ENCODE measurements at places on chromosomes 16 and 17.

DNA sequence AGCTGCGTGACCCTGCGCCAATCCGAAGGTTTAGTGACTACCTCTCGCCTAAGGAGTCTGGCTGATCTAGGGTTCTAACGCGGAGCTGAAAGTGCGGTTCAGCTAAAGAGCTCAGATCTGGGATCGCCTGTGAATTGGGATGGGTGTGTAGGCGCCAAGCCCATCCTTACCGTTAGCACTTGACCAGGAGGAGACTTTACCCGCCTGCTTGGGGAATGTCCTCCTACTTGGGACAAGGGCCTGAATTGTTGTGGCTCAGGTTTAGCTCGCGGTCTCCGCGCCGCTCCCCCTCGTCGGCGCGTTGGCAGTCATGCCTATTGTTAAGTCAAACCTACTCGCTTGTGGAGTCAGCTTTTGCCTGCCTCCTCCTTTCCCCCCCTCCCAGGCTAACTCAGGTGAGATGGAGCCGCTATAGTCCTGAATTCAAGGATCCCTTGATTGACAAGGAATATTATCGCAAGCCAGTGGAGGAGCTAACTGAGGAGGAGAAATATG lies 480 bp downstream of the MRPS7 start:
- no peak for DNase-seq

GRCh38 chr17:41318231-41318630 lies 2.7 kb upstream of the KRTAP17-1 start:
- DNase-seq: no peak

GRCh38 chr17:42180411-42180921 lies 476 bp downstream of the KCNH4 start:
- no peak for DNase-seq

GRCh38 chr16:728131-728889 lies 1.4 kb downstream of the HAGHL start:
- DNase-seq: peak; percentile 63

DNA sequence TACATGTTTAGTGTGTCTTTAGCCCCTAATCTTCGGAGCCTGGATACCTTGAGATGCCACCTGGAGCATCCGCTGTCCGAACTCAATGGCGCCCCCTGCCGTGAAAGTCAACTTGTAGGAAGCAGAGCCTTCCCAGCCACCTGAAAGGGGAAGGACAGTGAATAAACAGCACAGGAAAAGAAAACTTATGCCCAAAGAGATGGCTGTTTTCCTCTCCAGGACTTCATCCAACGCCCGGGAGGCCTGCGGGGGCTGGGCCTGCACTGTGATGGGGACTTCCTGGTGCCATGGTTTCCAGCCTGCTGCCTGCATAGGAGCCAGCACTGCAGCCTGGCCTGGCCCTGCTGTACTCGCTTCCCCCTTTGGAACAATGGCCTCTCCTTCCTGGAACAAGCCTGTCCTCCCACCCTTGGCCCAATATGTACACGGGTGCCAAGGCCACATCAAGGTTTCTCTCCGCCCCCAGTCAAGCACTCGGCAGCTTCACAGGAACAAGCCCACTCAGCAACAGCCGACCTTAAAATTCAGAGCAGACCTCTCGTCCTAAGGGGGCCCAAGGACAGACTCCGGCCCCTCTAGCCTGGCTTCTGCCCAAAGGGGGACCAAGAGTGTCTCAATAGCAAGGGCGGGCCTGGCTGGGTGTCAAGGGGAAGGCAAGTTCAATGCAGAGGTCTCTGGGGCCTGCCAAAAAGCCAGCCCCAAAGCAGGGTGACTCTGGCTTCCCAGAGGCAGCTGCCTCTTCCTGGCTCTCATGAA lies 4.5 kb upstream of the UNC13D start:
- DNase-seq: no peak

DNA sequence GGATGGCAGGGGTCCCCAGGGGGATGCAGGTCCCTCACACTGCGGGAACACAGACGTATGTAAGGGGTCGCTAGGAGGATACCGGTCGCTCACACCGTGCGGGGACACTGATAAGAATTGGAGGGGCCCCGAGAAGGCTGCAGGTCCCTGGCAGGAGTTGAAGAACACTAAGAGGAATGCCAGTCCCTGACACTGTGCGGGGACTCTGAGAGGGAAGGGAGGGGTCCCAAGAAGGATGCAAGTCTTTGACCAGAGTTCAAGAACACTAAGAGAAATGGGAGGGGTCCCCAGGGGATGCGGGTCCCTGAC lies 510 bp downstream of the ERCC4 start:
- DNase-seq: no peak

GRCh38 chr16:11015076-11015475 lies 70.7 kb downstream of the CLEC16A start:
- no peak for DNase-seq

GRCh38 chr17:21689604-21690003 lies 2.7 kb upstream of the KCNJ18 start:
- DNase-seq: peak; percentile 63

DNA sequence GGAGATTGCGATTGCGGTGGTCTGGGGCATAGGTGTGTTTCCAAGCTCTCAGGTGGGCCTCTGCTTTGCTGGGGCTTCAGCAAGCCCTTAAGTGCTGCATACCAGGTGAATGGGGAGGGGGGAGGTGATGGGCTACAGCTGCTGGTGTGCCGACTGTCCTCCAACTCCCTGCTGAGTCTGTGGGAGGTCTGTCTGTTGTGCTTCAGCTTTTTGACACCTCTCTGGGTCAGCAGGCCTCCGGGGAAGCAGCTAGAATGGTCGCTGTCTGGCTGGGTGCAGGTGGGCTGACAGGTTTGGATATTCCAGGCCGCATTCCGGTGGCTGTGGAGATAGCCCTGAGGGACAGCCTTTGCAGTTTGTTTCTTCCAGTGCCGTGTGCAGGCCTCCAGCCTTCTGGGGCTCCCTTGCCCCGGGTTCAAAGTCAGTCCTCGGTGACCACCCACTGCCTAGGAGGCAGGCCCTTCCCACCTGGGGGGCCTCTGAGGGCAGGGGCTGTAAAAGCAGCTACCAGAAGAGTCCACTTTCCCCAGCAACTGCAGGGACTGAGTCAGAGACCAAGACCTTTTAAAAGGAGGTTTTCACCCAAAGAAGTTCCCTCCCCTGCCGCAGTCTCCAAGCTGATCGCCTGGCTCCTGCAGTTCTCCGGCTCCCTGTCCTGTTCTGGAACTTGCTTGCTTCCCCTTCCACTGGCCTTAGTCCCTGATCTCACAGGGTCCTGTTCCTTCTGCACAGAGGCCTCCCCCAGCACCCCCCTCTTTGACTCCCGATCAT lies 2.0 kb upstream of the TTYH2 start:
- DNase-seq: no peak

GRCh38 chr16:81491541-81492188 lies 47.1 kb downstream of the CMIP start:
- DNase-seq: no peak

DNA sequence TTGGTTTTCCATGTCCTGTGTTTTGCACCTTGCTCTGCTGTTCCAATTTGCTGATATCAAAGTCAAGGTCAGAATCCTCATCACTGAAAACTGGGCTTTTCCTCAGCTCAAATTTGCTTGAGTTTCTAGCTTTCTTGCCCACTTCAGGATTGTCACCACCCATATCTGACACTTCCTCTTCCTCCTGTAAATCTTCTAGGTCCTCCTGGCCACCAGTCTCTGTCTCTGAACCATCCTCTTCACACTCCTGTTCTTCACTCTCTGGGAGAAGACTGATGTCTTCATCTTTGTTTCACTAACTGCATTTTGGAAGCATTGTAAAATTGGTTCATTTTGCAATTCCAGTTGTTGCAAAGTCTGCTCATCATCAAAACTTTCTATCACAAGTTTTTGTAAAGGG lies 63.4 kb upstream of the RBL2 start:
- DNase-seq: no peak

DNA sequence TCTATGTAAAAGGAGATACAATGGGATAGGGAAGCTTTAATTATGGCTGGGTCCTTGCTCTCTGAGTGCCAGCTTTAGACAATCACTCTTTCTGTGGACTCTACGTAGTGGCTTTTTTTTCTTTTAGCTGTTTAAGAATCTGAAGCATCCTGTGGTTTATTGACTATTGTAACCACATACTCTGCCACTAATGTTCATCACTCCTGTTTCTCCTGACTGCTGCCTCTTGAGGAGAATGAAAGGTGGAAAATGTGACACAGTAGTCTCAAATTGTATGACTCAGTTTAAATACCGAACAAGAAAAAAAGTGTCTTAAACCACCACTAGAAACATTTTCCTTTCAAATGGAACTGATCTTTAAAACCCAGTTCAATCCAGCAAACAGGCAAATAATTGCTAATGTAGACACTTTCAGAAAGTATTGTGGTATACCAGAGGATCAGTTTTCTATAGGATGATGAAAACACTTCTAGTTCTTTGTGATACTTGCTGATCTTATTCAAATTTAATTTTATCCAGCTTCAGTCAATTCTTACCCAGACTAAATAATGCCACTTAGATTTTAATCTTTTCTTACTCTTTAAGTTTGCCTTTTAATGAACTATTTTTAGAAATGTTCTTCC lies 302.7 kb upstream of the PMFBP1 start:
- peak; percentile 81 for DNase-seq

DNA sequence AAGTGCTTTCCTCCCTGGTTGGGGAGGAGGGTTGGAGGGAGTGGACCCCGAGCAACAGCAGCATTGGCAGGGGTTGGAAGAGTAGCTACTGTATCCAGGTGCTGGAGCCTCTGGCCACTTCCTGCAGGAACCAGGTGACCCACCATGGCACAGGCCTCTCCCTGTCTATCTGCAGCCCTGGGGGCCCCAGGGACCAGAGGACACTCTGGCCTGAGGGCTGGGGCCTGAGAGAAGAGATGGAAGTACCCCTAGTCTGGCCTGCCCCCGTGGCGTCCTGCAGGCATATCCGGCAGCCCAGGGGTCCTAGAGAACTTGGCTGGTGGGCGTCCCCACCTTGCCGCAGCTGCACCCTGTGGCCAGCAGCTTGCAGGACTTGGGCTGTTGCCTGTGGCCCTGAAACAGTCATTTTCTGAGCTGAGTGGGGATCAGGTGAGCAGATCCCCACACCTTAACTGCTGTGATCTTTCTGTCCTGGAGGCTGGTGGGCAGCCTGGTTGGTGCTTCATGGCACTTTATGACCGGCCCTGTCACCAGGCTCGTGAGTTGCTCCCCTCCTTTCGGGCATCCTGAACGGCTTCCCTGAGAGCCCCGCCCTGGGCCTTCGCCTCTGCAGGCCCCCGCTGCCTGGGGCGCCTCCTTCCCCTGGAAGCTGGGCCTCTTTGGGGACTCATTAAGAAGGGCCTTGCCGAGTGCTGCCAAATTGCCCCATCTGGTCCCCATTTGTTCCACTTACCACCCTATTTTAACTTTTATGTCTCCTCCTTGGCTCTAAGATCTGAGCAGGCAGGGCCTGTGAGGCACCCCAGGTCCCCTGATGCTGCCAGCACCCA lies 298.6 kb downstream of the SEC14L1 start:
- no peak for DNase-seq

DNA sequence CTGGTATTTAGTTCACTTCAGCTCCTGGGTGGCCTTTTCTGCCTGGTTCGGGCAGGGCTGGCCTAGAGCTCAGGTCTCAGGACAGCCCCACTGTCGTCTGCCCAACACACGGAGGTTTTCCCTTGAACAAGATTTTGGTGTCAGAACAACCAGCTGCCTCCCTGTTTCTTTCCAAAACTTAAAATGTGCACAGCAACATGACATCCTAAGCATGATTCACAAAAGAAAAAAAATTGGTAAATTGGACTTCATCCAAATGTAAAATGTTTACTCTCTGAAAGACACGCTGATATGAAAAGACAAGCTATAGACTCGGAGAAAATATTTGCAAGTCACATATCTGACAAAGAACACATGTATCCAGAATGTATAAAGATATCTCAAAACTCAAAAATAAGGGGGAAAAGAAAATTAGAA lies 197.8 kb upstream of the CHMP6 start:
- DNase-seq: no peak

- DNase-seq: no peak
Observed at GRCh38 chr16:9000664-9001063, 37.0 kb upstream of the USP7 start.

DNA sequence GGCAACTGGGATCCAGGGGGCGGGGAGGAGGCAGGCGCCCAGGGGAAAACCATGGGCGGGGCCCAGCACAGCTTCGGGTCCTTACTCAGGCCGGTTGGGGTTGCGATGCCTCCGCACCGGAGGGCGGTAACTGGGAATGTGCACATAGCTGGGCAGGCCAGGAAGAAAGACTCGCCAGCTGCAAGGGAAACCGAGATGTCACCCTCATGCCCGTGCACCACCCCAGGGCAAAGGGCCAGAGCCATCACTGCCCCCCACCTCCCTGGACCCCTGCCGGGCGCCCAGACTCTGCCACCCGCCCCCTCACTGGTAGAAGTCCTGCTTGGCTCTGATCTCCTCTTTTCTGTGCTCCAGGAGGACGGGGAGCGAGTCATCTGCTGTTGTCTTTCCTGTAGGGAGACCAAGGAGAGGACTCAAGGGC lies 6.7 kb downstream of the ALOX12B start:
- no peak for DNase-seq

- no peak for DNase-seq
Observed at GRCh38 chr16:695355-696089, 5.3 kb upstream of the WDR24 start.

GRCh38 chr16:9124908-9125584 lies 33.6 kb downstream of the HAPSTR1 start:
- DNase-seq: no peak

- no peak for DNase-seq
Observed at GRCh38 chr17:50904518-50905459, 38.6 kb upstream of the TOB1 start.

DNA sequence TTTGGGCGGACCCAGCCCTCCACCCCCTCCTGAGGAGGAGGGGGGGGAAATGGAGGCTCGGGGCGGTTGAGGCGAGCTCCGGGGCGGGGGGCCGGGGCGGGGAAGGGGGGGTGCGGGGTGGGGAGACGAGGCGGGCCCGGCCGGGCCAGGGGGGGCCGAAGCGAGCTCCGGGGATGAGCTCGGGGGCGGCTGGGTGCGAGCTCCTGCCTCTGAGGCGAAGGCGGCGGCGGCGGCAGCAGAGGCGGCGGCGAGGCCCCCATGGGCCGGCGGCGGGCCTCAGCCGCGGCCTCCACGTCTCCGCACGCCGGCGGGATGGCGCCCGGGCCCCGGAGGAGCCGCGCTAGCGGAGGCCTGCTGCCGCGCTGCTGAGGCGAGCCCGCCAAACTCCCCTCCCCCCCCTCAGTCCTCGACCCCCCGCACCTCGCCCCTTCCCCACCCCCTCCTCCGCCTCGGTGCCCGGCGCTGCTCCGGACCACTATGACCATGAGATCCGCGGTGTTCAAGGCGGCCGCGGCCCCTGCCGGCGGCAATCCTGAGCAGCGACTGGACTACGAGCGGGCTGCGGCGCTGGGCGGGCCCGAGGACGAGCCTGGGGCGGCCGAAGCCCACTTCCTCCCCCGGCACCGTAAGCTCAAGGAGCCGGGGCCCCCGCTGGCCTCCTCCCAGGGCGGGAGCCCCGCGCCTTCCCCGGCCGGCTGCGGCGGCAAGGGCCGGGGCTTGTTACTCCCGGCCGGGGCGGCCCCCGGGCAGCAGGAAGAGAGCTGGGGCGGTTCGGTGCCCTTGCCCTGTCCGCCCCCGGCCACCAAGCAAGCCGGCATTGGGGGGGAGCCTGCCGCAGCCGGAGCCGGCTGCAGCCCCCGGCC lies 596 bp downstream of the MSL1 start:
- DNase-seq: no peak
